HTR-8/SVneo (cell line): ENCODE measurements at places on chromosomes 3 and 15.

DNA sequence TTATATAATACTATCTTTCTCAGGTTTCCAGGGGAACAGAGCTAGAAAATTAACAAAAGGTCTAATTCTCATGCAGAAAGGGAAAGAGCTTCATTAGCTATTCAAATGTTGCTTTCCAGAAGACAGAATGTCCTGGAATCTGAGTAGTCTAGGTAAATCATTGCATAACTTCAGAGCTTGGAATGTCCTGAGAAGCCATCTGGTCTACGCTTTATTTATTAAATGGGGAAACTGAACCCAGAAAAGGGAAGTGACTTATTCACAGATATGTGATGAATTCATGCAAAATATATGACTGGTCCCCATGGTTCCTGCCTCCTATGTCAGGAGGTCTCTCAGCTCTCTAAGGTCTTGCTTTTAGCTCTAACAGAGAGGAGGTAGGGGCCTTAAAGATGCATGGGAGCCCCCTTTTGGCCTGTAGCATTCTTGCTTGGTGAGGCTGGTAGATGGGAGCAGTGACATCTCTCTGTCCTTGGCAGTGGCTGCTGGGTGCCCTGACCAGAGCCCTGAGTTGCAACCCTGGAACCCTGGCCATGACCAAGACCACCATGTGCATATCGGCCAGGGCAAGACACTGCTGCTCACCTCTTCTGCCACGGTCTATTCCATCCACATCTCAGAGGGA lies 99.2 kb downstream of the CEMIP start:
- no peak for DNase-seq

DNA sequence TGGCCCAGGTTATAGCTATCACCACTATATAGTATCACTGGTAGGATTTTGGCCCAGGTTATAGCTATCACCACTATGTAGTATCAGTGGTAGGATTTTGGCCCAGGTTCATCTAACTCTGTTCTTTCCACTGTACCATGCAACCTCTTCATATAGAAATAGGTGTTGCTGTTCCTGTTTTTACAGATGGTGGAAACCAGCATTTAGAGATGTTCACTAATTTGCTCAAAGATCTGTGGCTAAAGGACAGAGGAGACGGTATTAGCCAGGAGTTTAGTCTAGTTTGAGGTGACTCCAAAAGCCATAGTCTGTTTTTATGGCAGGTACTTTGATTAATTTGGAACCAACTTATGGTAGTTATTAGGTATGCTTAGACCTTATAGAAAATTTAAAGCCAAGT lies 3.1 kb downstream of the LRCH3 start:
- no peak for DNase-seq

GRCh38 chr3:133831966-133832801 lies 26.6 kb downstream of the SRPRB start:
- DNase-seq: no peak

DNA sequence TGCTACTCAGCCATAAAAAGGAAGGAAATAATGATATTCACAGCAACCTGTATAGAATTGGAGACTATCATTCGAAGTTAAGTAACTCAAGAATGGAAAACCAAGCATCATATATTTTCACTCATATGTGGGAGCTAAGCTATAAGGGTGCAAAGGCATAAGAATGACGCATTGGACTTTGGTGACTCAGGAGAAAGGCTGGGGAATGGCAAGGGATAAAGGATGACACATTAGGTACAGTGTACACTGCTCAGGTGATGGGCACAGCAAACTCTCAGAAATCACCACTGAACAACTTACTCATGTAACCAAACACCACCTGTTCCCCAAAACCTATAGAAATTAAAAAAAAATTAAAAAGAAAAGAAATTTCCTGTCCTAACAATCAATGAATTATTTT lies 42.7 kb downstream of the ALCAM start:
- DNase-seq: no peak

DNA sequence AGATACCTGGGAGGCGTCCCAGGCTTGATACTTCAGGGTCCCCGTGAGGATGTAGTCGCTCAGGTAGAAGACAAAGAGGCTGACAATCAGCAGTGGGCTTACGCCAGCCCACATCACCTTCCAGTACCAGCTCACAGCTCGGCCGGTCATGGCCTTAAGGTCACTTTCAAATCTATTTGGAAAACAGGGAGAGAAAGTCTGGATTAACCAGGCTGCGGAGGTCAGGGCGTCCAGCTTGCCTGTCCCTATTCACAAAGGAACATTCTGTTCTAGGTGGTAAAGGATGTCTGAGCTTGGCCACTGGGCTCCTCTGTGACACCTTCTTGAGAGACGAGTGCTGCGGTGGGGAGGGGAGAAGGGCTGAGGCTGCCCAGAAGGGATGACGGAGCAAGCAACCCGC lies 36.5 kb downstream of the SLC6A20 start:
- DNase-seq: no peak

GRCh38 chr15:47035475-47036406 lies 681.6 kb upstream of the SEMA6D start:
- no peak for DNase-seq

GRCh38 chr15:79447060-79447459 lies 14.9 kb downstream of the MINAR1 start:
- no peak for DNase-seq
